ENCODE measurements at places on chromosomes 12 and 14. TPM values are rescaled to one million over a fixed set of nuclear protein-coding genes. Genes with fewer than 3 reads are reported as not detected.

The UBR7 gene
- 15.0 TPM for total RNA-seq

DNA sequence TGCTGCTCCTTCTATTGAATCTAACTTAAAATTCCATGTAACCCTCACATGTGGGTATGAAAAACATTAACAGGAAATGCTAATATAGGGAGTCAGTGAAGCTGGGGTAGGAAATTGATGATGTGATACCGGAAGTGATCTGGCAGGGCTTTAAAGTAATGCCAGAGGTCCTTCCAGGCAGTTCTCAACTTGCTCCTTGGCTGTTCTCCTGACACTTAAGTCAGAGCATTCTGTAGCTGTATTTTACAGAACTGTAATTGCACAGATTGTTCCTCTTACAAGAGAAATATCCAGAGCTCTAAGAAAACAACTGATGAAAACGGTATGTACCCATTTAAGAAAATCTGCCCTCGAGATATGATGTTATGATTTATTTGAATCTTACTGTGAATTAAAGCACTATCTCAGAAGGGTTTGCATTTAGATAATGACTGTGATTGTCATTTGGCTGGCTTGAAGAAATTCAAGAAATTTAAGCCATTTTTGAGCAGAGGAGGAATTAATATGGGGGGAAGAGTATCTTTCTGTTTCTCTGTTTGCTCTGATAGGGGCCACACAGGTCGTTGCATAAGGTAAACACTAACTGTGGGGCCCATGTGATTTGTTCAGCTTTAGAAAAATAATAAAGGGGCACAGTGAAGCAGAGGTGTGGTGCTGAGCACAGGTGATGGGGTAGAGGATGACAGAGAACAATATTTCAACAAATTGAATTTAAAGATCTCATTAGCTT lies 88.4 kb downstream of the BBS10 start:
- no peak for DNase-seq

GRCh38 chr12:68198507-68199086 lies 27.0 kb downstream of the IL26 start:
- DNase-seq: no peak

DNA sequence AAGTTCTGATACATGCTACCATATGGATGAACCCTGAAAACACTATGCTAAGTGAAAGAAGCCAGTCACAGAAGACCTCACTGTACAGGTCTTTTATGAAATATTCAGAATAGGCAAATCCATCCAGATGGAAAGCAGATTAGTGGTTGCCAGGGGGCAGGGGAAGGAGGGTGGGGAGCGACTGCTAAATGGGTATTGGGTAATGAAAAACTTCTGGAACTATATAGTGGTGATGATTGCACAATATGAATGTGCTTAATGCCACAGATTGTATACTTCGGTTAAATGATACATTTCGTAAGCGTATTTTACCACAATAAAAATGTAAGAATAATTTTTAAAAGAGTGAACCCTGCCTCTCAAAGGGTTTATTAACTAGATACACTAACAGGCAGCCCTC lies 11.8 kb upstream of the KSR2 start:
- no peak for DNase-seq
